ENCODE measurements at places on chromosomes 7 and 10. TPM values are rescaled to one million over a fixed set of nuclear protein-coding genes. Genes with fewer than 3 reads are reported as not detected.

Gene LLCFC1
- total RNA-seq, result not detected

Gene NAT16
- not detected for total RNA-seq

Gene PNLIPRP2
- not detected for total RNA-seq

Gene ANXA8L1
- not detected for total RNA-seq

Gene PHTF2
- total RNA-seq, result 15.3 TPM

DNA sequence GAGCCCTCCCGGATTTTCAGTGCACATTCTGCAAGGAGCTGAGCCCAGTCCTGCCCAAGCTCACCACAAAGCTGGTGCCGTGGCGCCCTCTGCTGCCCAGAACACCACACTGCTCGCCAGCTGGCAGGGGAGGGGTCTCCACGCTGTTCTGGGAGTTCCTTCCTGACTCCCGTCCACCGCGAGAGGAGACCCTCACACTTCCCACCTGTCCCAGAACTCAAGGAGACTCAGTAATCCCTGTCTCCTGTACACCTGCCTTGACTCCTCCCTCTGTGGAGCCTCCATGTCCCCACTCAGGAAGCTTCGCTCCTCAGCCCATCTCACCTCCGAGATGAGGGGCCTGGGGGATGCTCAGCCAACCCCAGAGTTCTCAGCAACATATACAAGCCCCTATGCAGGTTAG, 11.3 kb downstream of the C10orf105 start:
- no peaks in the 10 kb centered on the region for H3K36me3 ChIP-seq
- H3K27ac ChIP-seq, result no peak overlapping the region
- H3K4me1 ChIP-seq, result peaks cover 8% of the 10 kb centered on the region

DNA sequence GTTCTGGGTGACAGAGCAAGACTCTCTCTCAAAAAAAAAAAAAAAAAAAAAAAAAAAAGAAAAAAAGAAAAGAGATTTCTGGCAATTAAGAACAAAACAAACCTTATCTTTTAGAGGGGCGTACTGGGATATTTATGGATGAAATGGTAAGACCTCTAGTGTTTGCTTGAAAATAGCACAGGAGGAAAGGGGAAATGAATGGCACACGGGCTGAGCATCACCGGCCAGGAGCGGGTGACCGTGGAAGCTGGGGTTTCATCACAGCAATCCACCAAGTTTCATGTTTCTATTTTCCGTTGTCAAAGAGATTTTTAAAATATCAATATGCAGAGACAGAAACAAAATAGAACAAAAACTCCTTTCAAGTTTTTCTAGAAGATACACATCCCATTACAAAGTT, 105.6 kb downstream of the SVIL start:
- peaks cover 16% of the 10 kb centered on the region for H3K36me3 ChIP-seq
- peaks cover 9% of the 10 kb centered on the region for H3K4me1 ChIP-seq
- no peak overlapping the region for H3K27ac ChIP-seq
- H3K27me3 ChIP-seq, result no peaks in the 10 kb centered on the region
- no peak for DNase-seq

DNA sequence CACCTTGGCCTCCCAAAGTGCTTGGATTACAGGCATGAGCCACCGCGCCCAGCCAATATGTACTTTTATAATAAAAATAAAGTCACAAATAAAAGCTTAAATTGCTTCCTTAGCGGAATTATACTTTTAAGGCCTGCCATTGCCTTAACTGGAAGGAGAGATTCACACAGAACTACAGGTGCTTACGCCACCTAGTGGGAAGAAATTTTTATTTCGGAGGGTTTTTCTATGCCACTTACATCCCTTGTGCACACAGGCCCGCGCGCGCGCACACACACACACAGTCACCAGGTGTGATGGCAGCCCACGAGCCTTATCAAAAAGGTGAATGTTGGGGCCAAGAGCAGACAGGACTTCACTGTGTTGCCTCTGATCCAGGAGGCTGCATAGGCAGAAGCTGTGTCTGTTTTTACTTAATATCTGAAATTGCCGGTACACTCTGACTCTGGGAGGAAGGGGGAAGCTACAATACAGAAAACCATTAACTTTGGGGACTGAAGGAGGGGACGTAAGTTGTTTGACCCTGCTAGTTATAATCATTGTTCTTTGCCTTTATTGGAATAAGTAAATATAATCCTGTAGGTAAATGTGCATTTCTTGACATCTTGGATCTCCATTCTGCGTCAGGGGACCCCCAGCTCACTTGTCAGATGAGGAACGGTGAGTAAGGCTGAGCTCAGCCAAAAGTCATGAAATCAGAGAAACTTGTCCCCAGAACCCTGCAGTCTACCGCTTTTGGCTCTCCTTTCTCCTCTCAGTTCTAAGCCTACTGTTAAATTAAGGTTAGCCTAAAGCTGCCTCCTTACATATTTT, 87.1 kb downstream of the SLC16A9 start:
- peaks cover 3% of the 10 kb centered on the region for H3K4me1 ChIP-seq
- DNase-seq, result peak; percentile 50
- no peaks in the 10 kb centered on the region for H3K36me3 ChIP-seq
- no peak overlapping the region for H3K4me3 ChIP-seq

DNA sequence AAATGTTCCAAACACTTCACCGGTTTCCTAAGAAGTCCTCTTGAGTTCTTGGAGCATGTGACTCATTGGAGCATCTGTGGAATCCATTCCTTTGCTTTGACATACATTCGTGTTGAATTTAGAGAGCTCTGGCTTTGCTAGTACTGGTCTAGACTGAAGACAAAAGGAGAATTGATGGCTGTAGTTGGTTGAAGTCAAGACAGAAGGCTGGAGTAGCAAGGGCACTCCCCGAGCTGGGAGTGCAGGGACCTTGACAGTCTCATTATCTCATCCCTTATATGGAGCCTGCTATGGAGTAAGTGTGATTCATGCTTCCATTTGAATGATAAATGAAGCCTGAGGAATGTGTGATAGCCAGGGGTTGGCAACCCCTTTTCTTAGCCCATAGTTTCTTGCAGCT, 1249.1 kb downstream of the TYW1 start:
- H3K36me3 ChIP-seq, result no peaks in the 10 kb centered on the region
- H3K27me3 ChIP-seq, result no peaks in the 10 kb centered on the region
- DNase-seq, result no peak

DNA sequence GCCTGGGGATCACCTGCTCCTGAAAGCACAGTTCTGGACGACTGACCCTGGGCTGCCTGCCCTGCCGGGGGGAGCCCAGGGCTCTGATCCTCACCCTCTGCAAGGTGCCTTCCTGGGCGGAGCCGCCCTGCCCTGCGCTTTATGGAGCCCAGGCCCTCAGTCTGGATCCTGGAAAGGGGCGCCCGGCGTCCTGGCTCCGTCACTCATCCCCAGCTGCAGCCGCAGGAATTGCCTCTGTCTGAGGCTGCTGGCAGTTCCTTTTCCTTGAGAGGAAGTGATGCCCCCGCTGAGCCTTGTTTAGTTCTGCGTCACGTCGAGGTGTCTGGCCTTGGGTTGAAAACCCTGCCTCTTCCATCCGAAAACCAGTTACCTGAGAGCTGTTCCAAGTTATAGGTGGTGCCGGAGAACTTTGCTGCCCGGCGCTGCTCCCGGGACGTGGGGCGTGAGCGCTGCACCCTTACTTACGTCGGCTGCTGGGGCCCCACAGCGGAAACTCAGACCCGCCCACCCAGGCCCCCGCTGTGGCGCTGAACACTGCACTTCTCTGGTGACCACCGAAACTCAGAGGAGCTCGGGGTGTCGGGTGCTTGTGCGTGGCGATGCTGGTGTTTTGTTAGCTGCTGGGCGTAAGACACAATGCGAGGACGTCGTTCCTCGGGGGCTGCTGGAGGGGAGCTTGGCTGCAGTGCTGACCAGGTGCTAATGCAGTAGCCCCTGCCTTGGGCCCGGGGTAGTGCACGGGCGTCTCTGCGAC, 5.4 kb downstream of the MAFK start:
- H3K4me1 ChIP-seq, result peaks cover 36% of the 10 kb centered on the region
- H3K36me3 ChIP-seq, result peaks cover 17% of the 10 kb centered on the region
- peak overlapping the region; percentile 100 for H3K27ac ChIP-seq
- peak; percentile 62 for DNase-seq

DNA sequence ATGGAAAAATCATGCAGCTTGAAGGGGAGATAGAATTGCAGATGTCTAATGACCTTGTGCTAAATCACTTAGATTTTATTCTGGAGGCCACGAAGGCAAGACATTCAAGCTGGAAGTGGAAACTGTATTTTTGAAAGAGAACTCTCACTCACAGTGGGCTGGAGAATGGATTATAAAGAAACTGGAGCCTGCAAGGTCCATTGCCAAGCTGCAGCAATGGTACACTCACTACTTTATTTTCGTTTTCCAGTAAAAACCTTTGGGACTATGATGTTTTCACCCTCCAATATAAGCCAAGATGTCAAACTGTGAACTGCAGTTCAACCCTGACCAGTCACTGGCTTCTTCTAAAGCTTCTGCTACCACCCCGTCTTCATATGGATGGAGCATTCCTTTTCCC, 62.0 kb downstream of the SKIDA1 start:
- no peak overlapping the region for H3K27ac ChIP-seq
- H3K4me1 ChIP-seq, result no peaks in the 10 kb centered on the region
- H3K4me3 ChIP-seq, result no peak overlapping the region
- H3K27me3 ChIP-seq, result no peaks in the 10 kb centered on the region
- no peaks in the 10 kb centered on the region for H3K36me3 ChIP-seq

GRCh38 chr10:98424295-98425254, 9.6 kb upstream of the PYROXD2 start:
- DNase-seq, result no peak
- H3K4me3 ChIP-seq, result no peak overlapping the region
- no peaks in the 10 kb centered on the region for H3K4me1 ChIP-seq
- peaks cover 9% of the 10 kb centered on the region for H3K36me3 ChIP-seq

GRCh38 chr10:46514431-46514861, 42.0 kb downstream of the GPRIN2 start:
- H3K4me1 ChIP-seq, result no peaks in the 10 kb centered on the region
- H3K36me3 ChIP-seq, result no peaks in the 10 kb centered on the region
- DNase-seq, result no peak
- no peak overlapping the region for H3K27ac ChIP-seq
- no peak overlapping the region for H3K4me3 ChIP-seq

GRCh38 chr7:20190560-20191390, 26.4 kb downstream of the MACC1 start:
- no peak for DNase-seq
- H3K4me3 ChIP-seq, result no peak overlapping the region
- no peak overlapping the region for H3K27ac ChIP-seq

DNA sequence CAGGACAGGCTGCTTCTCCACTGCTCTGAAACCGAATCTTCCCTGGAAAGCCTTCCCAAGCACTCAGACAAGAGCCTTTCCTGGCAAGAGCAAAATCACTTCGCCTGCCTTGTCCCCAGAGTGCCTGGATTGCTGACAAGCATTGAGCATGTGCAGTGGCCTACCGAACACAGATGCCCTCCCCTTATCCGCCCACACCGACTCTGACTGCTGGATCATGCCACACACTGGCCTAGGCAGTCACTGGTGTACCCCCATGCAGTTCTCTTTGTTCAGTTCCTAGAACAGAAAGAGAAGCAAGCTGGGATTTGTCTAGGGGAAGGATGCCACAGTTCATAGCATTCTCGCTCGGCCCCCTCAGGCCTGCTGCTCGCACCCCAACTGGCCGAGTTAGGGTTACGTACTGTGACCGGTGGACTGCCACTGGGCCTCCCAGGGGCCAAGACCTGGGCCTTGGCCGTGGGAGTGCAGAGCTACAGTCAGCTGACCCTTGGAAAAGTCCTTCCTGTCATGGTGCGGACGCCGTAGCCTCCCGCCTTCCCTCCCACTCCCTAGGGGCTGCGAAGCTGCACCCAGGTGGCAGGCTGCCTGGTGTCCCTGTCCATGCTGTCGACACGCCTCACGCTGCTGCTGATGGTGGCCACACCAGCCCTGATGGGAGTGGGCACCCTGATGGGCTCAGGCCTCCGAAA, 6.9 kb downstream of the ABCB8 start:
- DNase-seq, result no peak
- H3K4me3 ChIP-seq, result no peak overlapping the region
- H3K36me3 ChIP-seq, result peaks cover 28% of the 10 kb centered on the region
- no peak overlapping the region for H3K27ac ChIP-seq

Data from thyroid gland (tissue), 4 donors.